ENCODE measurements at places on chromosomes 7 and 10. TPM values are rescaled to one million over a fixed set of nuclear protein-coding genes. Genes with fewer than 3 reads are reported as not detected.

Gene LIPM
- 0.67 TPM for total RNA-seq

Gene TEX36
- not detected for total RNA-seq

- DNase-seq: no peak
- H3K4me3 ChIP-seq: no peak overlapping the region
- H3K4me1 ChIP-seq: no peaks in the 10 kb centered on the region
- H3K27me3 ChIP-seq: no peaks in the 10 kb centered on the region
- peaks cover 34% of the 10 kb centered on the region for H3K36me3 ChIP-seq
Measured at GRCh38 chr7:123689250-123689649, 33.6 kb downstream of the LMOD2 start.

- H3K36me3 ChIP-seq: no peaks in the 10 kb centered on the region
- H3K4me1 ChIP-seq: no peaks in the 10 kb centered on the region
- no peak overlapping the region for H3K4me3 ChIP-seq
- H3K27me3 ChIP-seq: no peaks in the 10 kb centered on the region
- no peak overlapping the region for H3K27ac ChIP-seq
Measured at GRCh38 chr7:88669913-88670312, 89.6 kb upstream of the ZNF804B start.

DNA sequence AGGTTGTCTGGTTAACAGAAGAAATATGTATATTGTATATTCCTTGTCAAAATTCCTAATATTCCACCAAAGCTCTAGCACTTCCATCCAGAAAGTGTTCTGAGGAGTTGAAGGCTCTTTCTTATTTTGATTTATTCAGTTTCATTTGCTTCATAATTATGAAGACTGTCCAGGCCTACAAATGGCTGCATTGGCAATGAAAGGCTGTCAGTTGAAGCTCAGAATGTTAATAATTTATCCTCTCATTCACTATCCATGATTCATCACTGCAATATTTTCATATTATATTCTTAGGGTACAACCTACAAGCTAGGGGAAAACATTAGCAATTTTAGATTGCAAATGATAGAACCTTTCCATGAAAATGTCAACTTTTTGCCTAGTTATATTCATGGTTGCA is 57.3 kb downstream of the ARID5B start:
- no peaks in the 10 kb centered on the region for H3K27me3 ChIP-seq
- DNase-seq: no peak
- H3K36me3 ChIP-seq: no peaks in the 10 kb centered on the region
- no peaks in the 10 kb centered on the region for H3K4me1 ChIP-seq
- no peak overlapping the region for H3K27ac ChIP-seq

GRCh38 chr10:13555884-13556510 is 27.2 kb upstream of the BEND7 start:
- no peak overlapping the region for H3K27ac ChIP-seq
- DNase-seq: no peak
- H3K4me3 ChIP-seq: no peak overlapping the region
- no peaks in the 10 kb centered on the region for H3K27me3 ChIP-seq
- H3K36me3 ChIP-seq: no peaks in the 10 kb centered on the region

- no peaks in the 10 kb centered on the region for H3K36me3 ChIP-seq
- H3K27ac ChIP-seq: no peak overlapping the region
- H3K4me1 ChIP-seq: no peaks in the 10 kb centered on the region
- H3K4me3 ChIP-seq: no peak overlapping the region
Measured at GRCh38 chr10:43930777-43931176, 282.1 kb upstream of the ZNF32 start.

GRCh38 chr10:98713586-98713985 is 266.9 kb upstream of the HPS1 start:
- H3K4me1 ChIP-seq: no peaks in the 10 kb centered on the region
- no peaks in the 10 kb centered on the region for H3K36me3 ChIP-seq
- no peak overlapping the region for H3K4me3 ChIP-seq
- no peak overlapping the region for H3K27ac ChIP-seq
